Left ventricle myocardium superior (tissue), 1 donor: ENCODE measurements at places on chromosomes 12 and 14. TPM values are rescaled to one million over a fixed set of nuclear protein-coding genes. Genes with fewer than 3 reads are reported as not detected.

- DNase-seq: no peak
These were observed 48.3 kb downstream of the CEP290 start for GRCh38 chr12:88093573-88093972.

DNA sequence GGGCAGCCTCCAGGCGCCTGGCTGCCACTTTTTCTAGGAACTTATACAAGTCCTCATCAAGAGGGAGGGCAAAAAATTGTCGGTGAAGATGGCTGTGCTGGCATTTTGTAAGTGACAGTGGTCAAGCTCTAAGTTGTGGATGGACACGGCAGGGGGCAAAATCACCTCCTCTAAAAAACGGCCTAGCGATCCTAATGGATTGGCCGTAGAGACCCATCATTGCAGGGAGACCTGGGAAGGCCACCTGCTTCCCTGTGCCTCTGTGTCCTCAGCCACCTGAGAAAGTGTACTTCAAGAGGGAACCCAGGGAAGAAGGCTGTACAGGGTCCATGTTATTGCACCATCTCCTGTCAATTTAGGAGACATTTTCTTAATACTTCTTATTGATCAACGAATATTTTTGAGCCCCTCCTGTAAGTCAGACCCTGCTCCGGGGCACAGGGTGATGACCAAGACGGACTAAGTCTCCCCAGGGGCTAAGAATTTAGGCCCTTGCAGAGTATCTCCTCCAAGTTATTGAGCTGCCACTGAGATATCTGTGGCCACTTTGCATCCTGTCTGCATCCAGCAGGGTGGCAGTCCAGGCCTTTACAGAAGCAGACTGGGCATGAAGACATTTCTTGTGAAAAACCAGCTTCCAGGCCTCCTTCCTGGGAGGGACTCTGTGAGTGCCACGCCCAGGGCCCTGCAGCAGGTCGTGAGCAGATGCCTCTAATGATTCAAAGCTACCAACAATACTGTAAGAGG lies 40.5 kb downstream of the PSMA6 start:
- no peak for DNase-seq

- DNase-seq: peak; percentile 77
These were observed 12.4 kb downstream of the MSI1 start for GRCh38 chr12:120356567-120357030.

- DNase-seq: no peak
These were observed 94.9 kb upstream of the NEDD1 start for GRCh38 chr12:96812153-96812552.

GRCh38 chr12:59020073-59020946 lies 100.0 kb upstream of the LRIG3 start:
- DNase-seq: no peak

GRCh38 chr12:3223601-3224529 lies 146.7 kb downstream of the TSPAN9 start:
- DNase-seq: no peak

SSPN gene
- total RNA-seq: 56.4 TPM

CPNE6 gene
- total RNA-seq: not detected

DPY19L2 gene
- total RNA-seq: 51.0 TPM

SIX1 gene
- not detected for total RNA-seq
